ENCODE measurements at places on chromosomes 6 and 20.
A peak's percentile ranks its signal among the peaks of the same experiment; 100 is the strongest.

GRCh38 chr6:155187106-155187505 lies 76.7 kb upstream of the CLDN20 start:
- DNase-seq: no peak

GRCh38 chr6:163459536-163459935 lies 45.0 kb downstream of the QKI start:
- no peak for DNase-seq

GRCh38 chr6:71333697-71334096 lies 45.1 kb downstream of the OGFRL1 start:
- DNase-seq: no peak

GRCh38 chr6:121961619-121962125 lies 437.8 kb upstream of the HSF2 start:
- no peak for DNase-seq

DNA sequence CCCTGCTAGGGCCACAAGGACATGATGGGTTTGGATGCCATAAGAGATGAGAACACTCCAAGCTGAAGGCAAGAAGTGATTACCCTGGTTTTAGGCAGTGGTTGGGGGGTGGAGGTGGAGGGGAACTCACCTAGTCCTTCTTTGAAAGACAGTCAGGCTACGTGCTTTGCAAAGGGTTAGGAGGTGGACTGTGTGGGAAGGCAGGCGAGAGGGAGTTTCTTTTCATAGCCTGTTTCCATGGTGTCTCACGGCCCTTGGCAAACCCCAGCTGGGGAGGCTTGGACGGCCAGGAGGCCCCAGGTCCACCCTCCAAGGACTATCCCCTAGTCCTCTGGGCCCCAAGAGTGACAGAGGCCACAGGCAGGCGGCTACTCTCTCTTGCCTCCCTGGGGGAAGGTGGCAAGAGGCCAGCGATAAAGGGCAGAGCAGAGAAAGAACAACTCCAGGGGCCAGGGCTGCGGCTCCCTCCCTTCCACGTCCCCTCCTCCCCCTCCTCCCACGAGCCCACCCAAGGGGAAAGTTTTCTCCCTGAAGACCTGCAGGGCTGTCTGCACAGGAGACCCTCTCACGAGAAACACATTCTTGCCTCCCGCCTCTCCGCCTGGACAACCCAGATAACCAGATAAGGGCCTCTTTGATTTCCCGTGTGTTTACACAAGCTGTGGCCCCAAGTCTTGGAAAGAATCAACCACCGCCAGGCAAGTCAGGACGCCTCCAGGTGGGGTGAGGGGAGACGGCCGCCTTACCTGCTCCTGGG lies 74.4 kb downstream of the NOL4L start:
- no peak for DNase-seq

- DNase-seq: no peak
Measured at GRCh38 chr6:53199156-53199555, 50.5 kb upstream of the GCM1 start.

DNA sequence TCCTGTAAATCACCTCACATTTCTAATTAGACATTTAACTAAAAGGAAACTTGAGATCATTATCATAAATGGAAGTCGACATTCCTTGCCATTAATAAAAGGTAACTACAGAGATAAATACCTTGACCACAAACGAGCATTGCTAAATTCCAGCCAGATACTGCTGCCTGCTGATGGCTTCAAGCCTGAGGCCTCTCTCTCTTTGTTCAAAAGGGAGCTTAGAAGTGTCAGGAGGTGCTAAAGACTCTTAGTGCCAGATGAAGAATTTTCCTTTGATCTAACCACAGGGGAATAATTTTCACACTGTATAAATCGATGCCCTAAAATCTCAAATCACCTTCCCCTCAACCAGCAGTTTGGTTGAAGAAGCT lies 248.2 kb upstream of the PMEPA1 start:
- no peak for DNase-seq

DNA sequence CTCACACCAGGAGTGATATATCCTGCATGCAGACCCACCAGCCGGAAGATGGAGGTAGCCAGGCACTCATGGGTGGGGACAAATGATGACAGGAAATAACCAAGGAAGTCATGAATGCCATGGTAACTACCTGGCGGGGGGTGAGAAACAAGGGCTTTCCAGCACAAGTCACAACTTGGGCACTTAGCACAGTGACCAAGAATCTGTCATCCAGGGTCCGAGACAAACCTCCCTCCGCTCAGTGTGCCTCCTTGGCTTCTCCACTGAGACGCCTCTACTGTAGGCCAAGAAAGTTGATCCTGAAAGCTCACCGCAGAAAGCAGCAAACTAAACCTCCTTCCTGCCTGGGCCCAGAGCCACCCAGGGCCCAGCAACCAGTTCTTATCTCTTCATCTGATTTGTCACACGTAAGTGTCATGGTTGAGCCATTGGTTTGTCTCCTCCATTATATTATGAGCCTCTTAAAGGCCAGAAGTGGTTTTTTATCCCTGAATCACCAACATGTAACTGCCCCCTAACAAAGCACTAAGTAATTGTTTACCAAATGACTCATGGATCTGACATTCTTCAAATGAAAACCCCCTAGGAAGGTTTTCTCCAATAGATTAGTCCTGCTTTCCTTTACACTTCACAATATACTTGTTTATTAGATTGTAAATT lies 84.3 kb upstream of the TAB2 start:
- DNase-seq: peak; percentile 65

- DNase-seq: no peak
Measured at GRCh38 chr20:19828232-19828631, 70.2 kb downstream of the RIN2 start.

- no peak for DNase-seq
Measured at GRCh38 chr20:39462416-39462945, 500.3 kb downstream of the DHX35 start.

- no peak for DNase-seq
Measured at GRCh38 chr20:2631228-2631627, 21.2 kb upstream of the NOP56 start.

DNA sequence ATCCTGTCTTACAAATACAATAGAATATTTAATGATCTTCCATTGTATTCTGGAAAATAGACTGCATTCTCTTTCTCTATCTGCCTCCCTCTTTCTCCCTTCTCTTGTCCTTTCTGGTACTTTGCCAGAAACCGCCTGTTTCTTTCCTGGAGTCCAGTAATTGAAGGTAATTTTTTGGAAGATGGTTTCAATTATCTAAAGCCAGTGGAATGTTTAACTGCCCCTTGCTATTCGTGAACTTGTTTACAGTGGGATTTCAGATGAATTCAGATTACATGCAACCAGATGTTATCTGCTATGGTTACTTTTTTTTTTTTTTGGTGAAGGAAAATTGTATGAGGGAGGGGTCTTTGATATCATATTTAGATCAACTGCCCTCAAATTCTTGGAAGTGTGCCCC lies 655.5 kb upstream of the FLRT3 start:
- DNase-seq: no peak

DNA sequence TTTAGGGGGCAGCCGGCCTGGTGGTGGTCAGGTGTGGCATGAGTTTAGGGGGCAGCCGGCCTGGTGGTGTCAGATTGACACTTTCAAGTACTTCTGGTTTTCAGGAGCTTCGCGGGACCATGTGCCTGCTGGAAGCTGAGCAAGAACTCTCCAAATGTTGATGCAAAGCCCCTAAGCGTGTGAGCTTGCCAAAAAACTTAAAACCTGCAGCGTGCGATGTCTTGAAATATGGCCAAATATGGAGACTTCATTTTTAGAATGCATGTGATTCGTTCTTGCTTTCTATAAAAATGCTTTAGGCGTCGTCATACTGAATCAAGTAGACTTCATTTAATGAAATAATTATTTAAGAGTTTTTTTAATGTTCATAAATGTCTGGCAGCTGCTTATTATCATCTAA lies 149.4 kb downstream of the SMOC2 start:
- no peak for DNase-seq

- no peak for DNase-seq
Measured at GRCh38 chr6:37256692-37257319, 766 bp upstream of the TBC1D22B start.

DNA sequence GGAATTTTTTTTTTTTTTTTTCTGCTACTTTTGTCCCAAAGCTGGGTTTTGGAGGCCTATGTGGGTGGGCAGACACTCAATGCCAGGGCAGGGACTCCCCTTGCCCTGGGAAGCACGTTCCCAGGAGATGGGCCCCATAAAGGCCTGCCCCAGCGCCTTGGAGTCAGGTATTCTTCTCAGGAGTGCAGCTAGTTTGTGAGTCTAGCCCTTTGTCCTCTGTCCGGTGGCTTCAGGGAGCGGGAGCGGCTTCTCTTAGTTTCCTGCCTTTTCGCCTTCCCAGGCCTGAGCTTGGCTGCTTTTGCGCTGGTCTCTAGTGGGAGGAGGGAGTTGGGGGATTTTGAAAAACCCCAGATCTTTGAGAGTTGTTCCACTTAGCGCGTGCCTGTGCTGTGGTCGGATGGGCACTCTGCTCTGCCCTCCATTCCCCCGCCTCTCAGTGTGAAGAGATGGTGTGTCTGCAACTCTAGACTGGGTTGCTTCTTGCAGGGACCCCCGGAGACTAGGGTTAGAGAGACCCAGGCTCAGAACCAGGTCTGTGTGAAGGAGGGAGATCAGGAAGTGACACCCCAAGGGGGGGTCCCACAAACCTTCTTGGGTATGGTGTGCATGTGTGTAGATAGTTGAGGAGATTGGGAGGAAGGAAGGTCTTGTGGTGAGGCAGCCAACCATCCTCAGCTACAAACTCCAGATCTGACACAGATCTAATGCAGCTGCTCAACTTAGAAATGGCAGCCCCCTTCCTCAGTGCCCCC lies 1.3 kb downstream of the PLCG1 start:
- peak; percentile 61 for DNase-seq

GRCh38 chr6:29965563-29965872 lies 23.2 kb downstream of the HLA-A start:
- DNase-seq: no peak

GRCh38 chr6:48658915-48659314 lies 547.9 kb upstream of the PTCHD4 start:
- no peak for DNase-seq

GRCh38 chr20:17226410-17227218 lies at the start of gene PCSK2:
Gene PCSK2, plus strand, starts transcription at chr20:17227040. Its CDS starts 266 bp downstream, at chr20:17227306.
- DNase-seq: no peak

DNA sequence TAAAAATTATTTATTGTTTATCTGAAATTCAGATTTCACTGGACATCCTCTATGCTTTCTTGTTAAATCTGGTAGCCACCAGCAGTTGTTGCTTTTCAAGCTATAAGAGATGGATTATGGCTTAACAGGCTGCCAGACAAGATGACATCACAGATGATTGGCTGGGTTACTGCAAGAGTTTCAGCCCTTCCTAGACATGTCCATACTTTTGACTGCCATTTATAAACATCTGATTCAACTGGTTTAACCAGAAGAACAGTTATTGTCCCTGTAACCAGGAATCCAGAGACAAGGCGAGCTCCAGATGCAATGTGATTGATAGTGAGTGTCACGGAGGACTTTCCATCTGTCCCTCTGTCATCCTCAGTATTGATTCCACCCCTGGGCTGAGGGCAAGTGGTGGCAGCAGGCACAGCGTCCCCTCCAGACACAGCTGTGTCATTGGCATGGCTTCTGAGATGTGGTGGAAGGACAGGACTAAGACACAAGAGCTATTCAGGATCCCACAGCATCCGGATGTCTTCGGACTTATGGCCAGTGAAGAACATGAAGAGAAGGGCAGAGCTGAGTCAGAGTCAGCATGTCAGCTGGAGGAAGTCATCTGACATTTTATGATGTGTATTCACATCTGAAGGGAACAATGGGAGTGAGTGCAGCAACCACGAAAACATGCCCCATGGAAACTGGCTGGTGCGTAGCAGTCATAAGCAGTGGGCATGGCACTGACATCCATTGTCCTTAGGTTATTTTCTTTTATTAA lies 284.5 kb upstream of the CDYL start:
- DNase-seq: no peak

DNA sequence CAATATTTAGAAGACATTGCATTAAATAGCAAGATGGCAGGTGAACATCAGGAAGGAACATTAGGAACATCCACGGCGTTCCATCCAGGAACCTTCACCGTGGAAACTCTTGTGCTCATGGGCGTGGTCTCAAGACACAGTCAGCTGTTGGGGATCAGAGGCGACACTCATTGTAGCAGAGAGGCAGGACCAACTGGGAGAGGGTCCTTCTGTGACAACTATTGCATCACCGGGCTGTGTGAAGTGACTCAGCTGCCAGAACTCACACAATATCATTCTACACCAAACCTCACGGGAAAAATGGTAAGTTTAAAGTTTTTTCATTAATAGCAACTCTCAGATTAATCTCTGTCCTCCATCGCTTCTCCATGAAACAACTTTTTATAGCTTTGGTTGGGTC lies 334.8 kb upstream of the SULF2 start:
- DNase-seq: no peak

- DNase-seq: no peak
Measured at GRCh38 chr6:165799391-165800153, 136.5 kb upstream of the PDE10A start.

- no peak for DNase-seq
Measured at GRCh38 chr6:47677381-47678100, 20.8 kb upstream of the ADGRF4 start.

GRCh38 chr6:25257686-25258348 lies 21.4 kb upstream of the CARMIL1 start:
- no peak for DNase-seq

All from activated naive CD4-positive, alpha-beta T cell treated with anti-CD3 and anti-CD28 coated beads, Interleukin-2, amount 10 ng/mL, durations not matched to agents 7 days and 5 days (primary cell).